RCC 7860 (cell line): ENCODE measurements at places on chromosomes 4 and X.

DNA sequence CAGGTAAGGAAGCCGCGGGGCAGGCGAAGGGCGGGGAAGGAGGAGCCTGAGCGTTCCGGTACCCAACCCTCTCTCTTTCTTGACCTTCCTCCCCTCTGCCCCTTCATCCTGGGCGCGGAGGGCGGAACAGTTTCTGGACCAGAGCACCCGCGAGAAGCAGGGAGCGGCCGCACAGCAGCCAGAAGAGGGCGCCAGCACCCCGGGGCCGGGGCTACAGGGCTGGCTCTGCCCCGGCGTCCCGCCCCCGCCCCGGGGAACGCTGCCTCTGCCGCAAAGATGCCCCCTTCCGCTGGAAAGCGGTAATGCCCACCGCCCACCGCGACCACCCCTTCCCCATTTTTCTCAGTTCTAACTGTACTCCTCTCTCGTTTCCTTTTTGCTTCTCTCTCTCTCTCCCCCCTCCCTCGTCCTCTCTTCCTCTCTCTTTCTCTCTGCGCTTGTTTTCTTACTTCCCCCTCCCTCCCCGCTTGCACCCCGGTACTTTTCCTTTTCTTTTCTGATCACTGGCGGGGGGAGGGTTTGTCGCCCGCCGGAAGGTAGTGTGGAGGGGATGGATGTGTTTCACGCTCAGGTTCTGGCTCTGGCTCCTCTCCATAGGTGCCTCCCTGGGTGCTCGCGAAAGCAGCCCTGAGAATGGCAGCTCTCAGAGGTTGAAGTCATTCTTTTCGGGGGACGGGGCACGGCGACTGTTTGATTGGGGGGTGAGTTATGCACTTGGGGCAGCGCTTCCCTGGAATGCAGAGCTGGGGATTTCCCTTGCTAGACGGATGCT, 13.1 kb upstream of the PRDM8 start:
- peak; percentile 71 for DNase-seq

DNA sequence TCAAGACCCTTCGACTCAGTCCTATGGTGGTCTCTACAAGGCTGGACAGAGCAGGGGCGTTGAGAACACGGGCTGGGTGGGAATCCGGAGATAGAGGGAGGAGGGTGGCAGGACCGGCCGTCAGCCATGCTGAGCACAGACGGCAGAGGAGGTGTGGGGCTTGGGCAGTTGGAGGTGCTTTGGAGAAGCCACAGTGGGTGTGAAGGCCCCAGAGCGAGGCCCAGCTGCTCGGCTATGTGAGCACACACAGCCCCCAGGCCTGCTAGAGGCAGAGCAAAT, 4.2 kb downstream of the PDE6B start:
- no peak for DNase-seq

DNA sequence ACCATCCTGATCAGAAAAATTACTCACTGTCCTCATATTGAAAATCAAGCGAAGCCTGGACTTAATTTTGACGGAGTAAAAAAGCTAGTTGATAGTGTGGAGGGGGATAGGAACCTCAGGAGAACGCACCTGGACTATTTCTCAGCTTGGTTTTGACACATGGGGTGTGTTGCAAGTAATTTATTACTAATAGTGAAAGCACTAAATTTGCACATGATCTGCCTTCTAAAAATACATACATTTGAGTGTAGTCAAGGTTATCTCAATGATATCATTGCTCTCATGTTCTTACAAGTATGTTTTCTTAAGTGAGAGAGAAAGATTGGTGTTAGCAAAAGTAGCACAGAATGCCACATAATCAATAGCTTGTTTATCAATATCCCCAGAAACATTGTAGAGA, 29.5 kb downstream of the LRIT3 start:
- no peak for DNase-seq

DNA sequence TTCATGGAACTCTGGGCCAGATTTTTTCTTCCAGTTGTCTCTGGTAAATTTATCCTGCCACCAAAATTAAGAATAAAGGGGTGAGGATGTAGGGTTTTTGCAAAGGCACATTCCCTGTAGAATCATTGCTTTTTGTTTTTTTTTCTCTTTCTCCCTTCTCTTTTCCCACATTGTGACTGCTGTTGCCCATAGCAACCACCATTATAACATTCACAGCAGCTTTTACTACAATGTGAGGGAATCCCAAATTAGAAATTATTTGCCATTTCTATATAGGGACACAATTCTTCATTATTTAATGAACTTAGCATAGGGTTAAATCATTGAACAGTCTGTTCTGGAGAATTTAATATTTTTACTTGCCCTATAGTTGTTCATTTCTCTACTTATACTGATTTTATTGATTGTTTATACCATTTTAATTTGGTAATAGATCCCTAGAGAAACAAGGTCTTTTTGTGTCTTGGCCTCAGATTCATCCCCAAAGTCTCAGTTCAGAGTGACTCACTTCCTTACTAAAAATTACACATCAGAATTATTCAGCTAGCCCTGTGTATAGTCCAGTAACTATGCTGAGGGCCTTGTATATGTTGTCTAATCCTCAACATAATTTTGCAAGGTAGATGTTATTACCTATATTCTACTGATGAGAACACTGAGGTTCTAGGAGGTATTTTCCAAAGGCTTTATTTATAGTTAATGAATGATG, 80.8 kb upstream of the ANK2 start:
- no peak for DNase-seq

- peak; percentile 78 for DNase-seq
Observed at GRCh38 chr4:37628977-37629609, 57.1 kb downstream of the RELL1 start.

- no peak for DNase-seq
Observed at GRCh38 chr4:81307991-81308390, 93.0 kb upstream of the PRKG2 start.

- peak; percentile 72 for DNase-seq
Observed at GRCh38 chr4:130043732-130044160, 947.8 kb downstream of the C4orf33 start.
